T-helper 2 cell (primary cell): ENCODE measurements at places on chromosomes 3 and 15.

DNA sequence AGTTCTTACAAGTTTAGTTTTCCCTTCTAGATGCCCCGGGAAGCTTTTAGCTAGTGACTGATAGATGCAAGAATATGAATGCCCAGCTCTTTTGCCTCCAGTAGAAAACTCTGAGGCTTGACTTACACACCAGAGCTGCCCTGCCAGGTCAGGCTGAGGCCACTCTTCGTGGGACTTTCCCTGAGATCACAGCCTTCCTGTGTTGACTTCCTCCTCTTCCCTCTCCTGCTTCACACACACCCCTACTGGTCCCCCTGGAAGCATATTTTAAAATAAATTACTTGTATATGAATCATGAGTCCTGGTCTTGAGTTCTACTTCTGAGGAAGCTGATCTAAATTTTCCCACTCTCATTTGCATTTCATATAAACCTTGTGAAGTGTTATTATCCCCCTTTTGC lies 413.7 kb downstream of the PDCD6IP start:
- DNase-seq = no peak

DNA sequence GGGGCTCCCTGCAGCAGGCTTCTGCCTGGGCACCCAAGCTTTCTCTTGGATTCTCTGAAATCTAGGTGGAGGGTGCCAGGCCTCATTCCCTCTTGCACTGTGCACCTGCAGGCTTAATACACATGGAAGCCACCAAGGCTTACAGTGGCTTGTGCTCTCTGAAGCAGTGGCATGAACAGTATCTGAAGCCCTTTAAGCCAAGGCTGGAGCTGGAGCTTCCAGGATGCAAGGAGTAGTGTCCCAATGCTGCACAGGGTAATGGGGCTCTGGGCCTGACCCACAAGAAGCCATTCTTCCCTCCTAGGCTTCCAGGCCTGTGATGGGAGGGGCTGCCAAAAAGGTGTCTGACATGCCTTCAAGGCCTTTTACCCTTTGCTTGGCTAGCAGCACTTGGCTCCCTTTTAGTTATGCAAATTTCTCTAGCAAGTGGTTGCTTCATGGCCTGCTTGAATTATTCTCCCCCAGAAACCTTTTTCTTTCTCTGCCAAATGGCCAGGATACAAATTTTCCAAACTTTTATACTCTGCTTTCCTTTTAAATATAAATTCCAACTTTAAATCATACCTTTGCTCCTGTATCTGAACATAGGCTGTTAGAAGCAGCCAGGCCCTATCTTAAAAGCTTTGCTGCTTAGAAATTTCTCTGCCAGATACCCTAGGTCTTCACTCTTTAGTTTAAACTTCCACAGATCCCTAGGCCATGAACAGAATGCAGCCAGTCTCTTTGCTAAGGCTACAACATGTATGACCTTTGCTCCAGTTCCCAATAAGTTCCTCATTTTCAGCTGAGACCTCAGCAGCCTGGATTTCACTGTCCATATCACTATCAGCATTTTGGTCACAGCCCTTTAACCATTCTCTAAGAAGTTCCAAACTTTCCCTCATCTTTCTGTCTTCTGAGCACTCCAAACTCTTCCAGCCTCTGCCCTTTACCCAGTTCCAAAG lies 201.1 kb upstream of the LRRFIP2 start:
- DNase-seq = no peak

GRCh38 chr15:100229181-100230163 lies 112.3 kb downstream of the ADAMTS17 start:
- peak; percentile 59 for DNase-seq

- DNase-seq = no peak
These were observed 21.8 kb downstream of the CRABP1 start for GRCh38 chr15:78361771-78362506.

GRCh38 chr3:22937536-22937935 lies 265.6 kb upstream of the UBE2E2 start:
- no peak for DNase-seq

- no peak for DNase-seq
These were observed 119.4 kb downstream of the SUCLG2 start for GRCh38 chr3:67535006-67535405.
